ENCODE measurements at places on chromosomes 11 and 22.

DNA sequence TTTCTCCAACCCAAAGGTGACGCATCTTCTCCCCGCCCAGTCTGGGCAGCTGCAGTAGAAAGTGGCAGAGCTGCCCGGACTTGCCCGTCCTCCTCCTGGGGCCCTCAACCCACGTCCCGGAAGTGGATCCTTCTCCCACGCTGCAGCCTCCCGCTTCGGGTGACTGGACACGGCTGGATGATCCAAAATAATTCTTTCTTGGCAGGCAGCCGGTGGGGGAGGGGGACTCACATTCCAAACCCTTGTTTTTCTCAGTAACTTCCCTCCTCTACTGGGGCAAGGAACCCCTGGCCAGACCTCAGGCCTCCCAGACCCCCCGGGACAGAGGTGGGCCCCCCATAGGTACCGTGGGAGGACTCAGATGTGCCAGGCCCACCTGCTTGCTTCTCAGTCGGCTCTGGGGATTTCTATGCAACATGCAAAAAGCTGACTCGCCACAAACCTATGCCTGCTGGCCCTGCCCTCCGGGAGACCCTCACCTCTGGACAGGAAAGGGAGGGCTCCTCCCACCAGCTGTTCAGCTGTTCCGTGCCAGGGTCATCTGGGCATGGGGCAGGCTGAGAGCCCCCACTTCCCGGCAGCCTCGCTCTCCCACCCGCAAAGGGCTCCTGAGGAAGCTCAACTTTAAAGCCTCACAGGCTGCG is 1.4 kb downstream of the PLXNB2 start:
- peak; percentile 55 for DNase-seq

DNA sequence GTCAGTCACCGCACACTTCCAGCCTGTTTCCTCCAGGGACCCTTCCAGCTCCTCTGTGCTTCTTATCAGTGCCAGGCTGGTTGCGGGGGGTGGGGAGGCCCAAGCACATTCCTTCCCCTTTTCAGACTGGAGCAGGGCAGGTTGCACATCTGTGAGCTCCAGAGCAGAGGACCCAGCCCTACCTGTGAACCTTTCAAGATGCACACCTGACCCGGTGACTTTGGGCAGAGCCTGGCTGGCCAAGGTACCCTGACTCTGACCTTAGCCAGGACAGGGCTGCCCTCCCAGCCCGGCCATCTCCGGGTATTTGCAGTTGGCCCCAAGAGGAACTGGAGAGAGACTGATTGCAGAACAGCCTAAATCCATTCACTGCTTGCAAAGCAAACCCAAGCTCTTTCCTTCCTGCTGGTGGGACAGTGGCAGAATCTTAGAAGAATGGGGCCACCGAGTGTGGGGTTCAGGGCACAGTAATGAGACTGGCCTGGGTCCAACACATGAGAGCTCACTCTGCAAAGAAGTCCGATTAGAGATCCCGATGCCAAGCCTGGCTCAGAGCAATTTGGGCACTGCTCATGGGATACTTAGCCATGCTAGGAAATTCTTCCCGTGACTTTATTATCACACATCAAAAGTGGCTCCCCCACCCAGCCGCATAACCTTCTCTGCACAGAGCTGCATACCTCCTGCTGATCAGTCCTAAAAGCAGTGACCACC is 64.7 kb upstream of the CCND1 start:
- DNase-seq, result peak; percentile 9

- DNase-seq, result no peak
Observed at GRCh38 chr11:26976389-26976788, 17.5 kb upstream of the FIBIN start.

GRCh38 chr11:105899772-105900171 is 122.3 kb downstream of the MSANTD4 start:
- DNase-seq, result no peak

GRCh38 chr22:31923136-31923535 is 21.2 kb upstream of the YWHAH start:
- no peak for DNase-seq

DNA sequence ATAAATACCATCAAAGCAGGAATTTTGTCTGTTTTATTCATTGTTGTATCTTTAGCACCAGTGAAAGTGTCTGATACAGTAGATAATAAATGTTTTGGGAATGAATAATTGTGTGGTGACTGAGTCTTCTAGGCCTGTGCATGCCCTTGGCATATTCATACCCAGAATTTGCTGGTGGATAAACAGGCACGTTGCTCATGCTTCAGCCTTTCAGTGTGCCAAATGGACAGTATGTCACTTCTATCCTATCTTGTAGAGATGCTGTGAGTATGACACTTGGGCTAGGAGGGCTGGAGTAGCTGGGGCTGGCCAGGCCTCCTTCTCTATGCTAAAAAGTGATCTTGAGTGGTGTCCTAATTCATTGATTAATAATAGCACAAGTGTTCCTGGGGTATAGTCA is 287.3 kb upstream of the DDI1 start:
- no peak for DNase-seq

GRCh38 chr11:78560153-78560552 is 14.5 kb downstream of the NARS2 start:
- no peak for DNase-seq

DNA sequence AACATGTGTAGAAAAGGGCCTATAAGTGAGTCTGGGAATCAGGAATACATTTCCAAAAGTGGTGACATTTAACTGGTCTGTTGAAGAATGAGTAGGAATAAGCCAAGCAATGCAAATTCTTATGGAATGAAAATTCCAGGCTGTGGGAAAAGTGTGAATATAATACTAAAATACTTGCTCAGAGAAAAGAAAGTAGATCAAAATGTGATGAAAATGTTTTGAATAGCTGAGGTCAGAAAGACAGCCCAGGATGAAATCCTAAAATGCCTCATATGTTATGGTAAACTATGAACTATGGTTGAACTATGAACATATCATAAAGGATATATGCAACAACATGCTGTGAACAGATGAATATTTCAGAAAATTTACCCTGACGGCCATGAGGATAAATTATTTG is 688.3 kb upstream of the FAT3 start:
- no peak for DNase-seq

- DNase-seq, result peak; percentile 50
Observed at GRCh38 chr22:21623648-21623970, 6.2 kb downstream of the YDJC start.

DNA sequence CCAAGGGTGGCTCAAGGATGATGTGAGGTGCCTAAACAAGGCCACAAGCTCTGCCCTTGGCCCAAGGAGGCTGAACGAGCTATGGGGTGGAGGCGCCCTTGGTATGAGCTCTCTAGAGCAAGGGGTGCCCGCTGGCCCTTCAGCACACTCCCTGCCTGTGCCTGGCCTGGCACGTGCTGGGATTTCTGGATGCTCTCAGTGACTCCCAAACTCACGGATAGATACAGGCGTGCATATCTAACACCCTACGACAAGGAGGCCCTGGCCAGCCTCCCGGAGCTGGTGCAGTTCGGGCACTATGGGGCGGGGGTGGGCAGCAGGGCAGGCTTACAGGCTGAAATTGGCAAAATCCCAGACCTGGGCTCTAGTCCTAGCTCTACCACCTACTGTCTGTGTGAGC is 30.6 kb downstream of the SCUBE1 start:
- no peak for DNase-seq

DNA sequence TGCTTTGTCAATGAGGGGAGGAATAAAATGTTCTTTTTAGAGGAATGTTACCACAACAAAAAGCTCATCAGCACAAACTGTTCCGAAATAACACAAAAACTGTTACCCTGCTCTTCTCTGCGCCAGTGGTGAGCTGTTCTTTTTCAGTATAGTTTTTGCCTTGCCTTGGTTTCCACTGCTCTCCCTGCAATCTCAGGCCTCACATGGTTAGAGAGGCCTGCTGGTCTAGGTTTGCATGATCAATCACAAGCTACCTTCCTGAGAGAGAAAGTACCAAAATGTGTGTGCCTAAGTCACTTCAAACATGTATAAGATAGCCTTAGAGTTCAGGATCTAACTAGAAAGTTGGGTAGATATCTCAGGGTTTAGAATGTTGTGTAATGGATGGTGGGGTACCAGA is 114.6 kb downstream of the STIM1 start:
- no peak for DNase-seq

DNA sequence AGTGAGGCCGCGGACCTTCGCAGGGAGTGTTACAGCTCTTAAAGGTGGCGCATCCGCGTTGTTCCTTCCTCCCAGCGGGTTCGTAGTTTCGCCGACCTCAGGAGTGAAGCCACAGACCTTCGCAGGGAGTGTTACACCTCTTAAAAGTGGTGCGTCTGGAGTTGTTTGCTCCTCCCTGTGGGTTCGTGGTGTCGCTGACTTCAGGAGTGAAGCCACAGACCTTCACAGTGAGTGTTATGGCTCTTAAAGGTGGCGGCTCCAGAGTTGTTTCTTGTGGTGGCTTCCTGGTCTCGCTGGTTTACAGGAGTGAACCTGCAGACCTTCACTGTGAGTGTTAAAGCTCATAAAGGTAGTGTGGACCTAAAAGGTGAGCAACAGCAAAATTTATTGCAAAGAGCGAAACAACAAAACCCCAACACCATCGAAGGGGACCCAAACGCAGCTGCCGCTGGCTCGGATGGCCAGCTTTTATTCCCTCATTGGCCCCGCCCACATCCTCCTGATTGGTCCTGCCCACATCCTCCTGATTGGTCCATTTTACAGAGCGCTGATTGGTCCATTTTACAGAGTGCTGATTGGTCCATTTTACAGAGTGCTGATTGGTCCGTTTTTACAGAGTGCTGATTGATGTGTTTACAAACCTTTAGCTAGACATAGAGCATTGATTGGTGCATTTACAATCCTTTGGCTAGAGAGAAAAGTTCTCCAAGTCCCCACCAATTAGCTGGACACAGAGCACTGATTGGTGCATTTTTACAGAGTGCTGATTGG is 1.2 kb upstream of the TMEM45B start:
- DNase-seq, result no peak

GRCh38 chr11:134120143-134120850 is 51.4 kb downstream of the JAM3 start:
- peak; percentile 32 for DNase-seq

- DNase-seq, result no peak
Observed at GRCh38 chr11:87575088-87575487, 537.4 kb downstream of the TMEM135 start.

GRCh38 chr11:72478669-72479068 is 44.3 kb upstream of the CLPB start:
- no peak for DNase-seq

DNA sequence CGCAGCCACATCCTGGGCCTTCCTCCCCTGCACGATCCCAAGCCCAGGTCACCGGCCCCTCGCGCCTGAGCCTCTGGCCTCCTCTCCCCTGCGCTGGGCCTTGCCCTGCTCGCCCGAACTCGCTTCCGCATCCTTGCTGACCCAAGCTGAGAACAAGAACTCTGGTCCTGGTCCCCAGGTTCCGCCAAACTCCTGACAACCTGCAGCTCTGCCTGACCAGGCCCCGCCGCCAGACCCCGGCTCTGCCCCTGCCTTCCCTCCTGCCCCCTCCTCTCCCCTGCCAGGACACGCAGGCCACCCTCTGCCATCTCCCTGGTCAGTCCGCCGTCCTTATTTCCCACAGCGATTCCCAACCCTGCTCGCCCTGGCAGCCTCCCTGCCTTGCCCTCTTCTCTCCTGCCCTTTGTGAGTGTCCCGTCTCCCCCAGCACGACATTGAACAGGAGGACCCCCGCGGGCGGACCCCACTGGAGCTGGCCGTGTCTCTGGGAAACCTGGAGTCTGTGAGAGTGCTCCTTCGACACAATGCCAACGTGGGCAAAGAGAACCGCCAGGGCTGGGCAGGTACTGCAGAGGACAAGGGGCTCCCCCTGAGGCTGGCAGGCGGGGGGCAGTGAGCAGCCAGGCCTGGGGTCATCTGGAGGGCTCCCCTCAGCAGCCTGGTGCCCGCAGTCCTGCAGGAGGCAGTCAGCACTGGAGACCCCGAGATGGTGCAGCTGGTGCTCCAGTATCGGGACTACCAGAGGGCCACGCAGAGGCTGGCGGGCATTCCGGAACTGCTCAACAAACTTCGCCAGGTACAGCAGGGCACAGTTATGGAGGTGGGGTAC is 762 bp downstream of the ANKRD13D start:
- DNase-seq, result no peak

- DNase-seq, result no peak
Observed at GRCh38 chr22:45425101-45425500, 11.6 kb downstream of the RIBC2 start.

GRCh38 chr11:122661182-122661945 is 5.8 kb downstream of the UBASH3B start:
- no peak for DNase-seq

- no peak for DNase-seq
Observed at GRCh38 chr11:73519266-73519665, 78.6 kb downstream of the FAM168A start.

DNA sequence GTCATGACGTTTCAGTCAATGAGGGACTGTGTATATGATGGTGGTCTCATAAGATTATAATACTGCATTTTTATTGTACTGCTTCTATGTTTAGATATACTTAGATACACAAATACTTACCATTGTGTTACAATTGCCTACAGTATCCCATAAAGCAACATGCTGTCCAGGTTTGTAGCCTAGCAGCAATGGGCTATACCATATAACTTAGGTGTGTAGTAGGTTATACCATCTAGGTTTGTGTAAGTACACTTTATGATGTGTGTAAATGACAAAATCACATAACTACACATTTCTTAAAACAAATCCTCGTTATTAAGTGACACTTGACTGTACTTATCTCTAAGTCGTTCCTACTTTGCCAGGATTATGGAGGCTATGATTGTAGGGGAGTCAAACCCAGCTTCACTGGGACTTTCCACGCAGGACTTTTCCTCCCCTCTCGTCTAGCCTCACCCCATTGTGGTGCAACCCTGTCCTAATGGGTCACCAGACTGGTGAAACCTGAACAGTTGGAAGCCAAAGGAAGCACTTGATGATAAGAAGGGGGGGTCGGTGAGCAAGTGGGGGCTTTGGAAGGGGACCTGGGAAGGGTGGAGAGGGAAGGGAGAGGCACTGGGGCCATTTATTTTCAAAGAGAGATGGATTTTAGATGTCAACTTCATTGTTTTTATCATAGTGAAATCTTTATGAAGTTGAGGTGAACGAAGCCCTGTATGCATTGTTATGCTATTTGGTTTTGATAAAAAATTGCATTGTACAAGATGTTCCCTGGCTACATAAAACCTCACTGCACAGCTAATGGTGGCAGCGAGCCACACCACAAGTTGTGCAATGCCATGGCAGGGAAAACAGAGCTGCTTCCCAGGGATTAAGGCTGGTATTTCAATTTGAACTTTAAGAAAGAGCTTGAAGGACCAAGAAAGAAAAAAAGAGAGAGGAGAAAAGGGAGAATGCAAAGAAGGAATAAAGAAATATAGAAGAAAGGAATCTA is 129.1 kb downstream of the EHF start:
- DNase-seq, result no peak

DNA sequence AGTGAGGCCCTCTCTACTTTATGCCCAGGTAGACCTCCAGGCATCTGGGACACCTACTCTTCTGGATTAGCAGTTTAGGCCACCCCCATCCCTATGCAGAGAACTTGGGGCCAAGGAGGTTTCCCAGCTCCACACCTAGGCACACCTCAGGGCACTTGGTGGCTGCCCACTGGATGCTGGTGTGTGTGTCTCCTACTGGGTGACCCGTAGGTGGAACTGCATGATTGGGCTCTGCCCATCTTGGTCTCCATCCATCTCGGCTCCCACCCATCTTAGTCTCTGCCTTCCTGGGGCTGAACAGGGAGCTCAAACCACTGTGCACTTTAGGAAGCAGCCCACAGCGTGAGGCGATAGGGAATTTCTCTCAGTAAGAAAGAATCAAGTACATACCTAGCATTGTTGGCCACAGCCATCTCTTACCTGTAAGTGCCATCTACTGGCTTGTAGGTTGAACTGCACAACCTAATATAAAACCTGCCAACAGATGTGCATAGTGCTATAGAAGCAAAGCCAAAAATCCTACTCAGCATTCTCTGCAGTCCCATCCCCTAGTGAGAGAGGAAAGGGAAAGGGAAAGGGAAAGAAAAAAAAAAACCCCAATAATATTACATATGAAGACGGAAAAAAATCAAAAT is 61.6 kb upstream of the PTPN5 start:
- no peak for DNase-seq
